ENCODE measurements at places on chromosomes 2 and 18.

DNA sequence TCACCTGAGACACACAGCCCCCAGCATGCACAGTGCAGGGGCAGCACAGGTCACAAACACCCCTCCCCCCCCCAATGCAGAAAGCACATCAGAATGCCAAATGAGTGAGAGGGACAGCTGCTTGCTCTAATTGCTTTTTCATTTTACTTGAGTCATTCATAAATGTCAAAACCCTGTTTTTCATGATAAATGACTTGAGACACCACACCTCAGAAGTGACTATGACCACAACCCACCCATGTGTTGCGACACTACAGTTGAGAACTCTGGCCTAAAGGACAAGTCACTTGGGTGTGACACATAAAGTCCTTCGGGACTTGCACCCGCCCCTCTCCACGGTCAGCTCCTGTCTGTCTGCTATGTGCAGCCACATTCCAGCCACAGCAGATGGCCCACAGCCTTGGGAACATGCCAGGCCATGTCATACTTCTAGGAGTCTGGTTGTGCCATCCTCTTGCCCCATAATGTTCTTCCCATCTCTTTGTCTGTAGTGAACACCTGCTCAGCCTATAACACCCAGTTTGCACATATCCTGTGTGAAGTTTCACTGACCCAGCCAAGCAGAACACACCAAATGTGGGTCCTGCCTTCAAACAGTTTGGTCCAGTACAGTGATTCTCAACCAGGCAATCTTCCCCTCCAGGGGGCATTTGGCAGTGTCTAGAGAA lies 30.2 kb upstream of the RIOK3 start:
- DNase-seq, result no peak

DNA sequence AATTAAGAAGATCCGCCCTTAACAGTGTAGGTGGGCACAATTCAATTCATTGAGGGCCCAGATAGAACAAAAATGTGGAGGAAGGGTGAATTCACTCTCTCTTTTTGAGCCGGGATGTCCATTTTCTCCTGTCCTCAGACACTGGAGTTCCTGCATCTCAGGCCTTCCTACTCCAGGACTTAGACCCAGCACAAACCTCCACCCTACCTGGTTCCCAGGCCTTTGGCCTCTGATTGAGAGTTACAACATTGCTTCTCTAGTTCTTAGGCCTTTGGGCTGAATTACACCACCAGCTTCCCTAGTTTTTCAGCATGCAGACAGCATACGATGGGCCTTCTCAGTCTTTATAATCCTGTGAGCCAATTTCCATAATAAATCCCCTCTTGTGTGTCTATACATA lies 87.8 kb upstream of the TMEM17 start:
- DNase-seq, result no peak

DNA sequence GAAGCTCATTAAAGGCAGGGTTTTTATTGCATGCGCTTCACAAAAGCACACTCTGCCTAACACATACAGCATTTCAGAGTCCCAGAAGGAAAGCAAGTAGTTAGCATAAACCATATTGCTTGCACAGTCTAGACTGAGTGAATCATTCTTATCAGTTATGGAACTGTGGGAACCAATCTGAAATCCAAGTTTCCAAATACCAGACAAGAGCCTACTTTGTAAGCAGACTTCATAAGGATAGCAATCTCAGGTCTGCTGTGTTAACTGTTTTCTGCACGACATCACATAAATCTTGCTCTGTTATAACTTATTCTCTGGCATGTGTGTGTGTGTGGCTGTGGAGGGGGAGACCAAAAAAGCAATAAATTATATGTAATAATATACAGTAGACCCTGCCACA lies 608.1 kb upstream of the REG3G start:
- no peak for DNase-seq

DNA sequence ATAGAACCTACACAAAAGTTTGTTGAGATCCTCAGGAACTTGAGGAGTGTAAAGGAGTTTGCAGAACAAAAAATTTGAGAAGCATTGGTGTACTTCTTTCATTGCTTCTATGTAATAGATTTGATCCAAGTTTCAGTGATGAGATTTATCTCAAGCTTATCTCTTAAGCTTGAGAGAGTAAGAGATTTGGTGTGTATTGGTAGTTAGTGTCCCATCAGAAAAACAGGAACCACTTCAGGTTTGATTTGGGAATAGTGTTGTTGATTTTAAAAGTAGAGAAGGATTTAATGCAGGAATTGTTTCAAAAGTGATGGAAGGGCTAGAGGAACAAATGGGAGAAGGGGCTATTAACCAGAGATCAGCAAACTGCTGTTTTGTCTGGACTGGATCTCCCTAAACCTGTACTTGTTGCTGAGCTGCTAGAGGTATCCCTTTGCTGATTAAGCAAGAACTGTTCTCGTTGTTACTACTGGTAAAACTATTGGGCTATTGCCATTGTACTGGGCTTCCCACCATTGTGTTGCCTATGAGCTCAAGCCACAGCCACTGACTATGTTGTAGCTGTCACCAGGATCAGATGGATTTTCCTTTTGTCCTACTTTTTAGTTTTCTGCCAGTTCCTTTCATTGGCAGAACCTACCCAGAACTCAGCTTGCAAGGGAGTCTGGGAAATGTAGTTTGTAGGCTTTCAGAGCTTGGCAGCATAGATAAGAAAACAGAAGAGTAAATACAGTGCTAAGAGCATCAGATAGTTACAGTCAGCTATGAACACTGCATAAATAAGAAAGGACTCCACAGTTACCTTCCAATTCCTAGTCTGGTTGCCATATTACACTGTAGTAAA lies 39.3 kb downstream of the RAB10 start:
- DNase-seq, result no peak

DNA sequence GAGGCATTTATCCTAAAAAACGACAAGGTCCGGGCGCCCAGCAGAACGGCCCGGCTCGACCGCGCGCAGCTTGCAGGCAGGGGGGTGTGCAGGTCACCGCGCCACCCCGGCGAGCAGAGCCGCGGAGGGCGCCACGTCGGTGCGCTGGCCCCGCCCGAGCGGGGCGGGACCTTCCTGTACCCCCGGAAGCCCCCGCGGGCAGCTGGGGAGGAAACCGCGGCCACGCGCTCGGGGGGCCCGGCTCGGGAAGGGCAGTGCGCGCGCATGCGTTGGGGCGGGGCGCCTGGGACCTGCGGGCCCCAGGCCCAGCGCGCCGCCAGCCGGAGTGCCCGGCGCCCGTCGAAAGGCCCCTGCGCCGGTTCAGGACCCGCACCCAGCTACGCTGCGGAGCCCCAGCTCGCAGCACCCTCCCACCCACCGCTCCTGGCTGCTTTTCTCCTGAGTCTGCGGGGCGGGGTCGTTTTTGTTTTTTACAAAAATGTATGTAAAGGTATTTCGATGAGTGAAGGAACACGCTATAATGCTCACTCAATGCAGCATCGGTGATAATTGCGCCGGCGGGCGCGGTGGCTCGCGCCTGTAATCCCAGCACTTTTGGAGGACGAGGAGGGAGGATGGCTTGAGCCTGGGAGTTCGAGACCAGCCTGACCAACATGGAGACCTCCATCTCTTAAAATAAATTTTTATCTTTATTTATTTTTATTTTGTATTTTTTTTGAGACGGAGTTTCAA lies 47.7 kb upstream of the POMC start:
- DNase-seq, result peak; percentile 68

DNA sequence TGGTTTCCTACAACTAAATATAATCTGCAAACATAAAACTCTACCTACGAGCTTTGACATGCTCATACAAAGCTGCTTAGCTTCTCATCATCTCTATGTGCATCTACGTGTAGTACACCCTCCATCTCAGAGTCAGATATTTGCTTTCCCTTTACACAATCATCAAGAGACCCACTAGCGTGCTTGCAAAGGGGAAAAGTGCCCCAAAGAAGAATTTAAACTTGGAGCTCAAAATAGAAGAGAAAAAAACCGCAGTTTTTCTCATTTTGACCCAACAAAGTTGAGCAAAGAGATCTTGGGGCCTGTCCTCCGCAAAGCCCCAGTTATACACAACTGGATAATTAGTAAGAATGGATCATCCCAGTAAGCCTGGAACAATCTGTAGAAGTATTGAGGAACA lies 104.1 kb downstream of the PAX3 start:
- no peak for DNase-seq

GRCh38 chr2:117086174-117086942 lies 728.1 kb upstream of the DDX18 start:
- DNase-seq, result no peak

DNA sequence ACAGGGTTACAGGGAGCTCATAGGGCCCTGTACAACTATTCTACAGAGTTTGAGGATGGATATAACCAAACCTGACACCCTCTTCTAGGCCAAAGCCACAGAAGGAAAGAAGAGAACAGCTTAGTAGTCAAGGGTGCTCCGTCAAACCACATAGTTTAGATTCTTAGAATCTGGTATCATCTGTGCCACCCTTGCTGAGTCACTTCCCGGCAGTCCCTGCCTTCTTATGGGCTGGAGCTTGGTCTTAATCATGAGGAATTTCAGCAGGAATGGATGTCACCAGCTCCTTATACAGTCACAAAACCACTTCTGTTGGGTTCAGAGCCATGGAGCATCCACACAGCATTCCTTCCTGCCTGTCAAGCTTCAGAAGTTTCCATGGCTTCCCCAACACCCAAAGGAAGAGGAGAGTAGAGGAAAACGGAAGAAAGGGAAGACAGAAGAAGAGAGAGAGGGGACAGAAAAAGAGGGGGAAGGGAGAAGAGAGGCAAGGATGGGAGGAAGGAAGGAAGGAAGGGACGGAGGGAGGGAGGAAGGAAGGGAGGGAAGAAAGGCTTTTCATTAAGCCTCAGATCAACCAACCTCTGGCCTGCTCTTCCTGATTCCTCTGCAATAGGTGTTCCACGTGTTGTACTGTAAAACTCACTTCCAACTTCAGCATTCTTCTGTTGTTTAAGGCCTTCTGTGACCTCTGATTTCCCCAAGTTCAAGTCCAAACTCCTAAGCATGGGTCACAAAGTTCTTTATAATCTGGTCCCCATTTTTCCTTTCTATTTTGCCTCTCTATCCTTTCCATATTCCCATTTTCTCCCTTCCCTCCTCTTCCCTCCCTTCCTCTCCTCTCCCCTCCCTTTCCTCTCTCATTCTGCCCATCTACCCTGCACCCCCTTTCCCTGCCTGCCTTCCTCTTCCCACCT lies 246.1 kb upstream of the TNP1 start:
- DNase-seq, result no peak

DNA sequence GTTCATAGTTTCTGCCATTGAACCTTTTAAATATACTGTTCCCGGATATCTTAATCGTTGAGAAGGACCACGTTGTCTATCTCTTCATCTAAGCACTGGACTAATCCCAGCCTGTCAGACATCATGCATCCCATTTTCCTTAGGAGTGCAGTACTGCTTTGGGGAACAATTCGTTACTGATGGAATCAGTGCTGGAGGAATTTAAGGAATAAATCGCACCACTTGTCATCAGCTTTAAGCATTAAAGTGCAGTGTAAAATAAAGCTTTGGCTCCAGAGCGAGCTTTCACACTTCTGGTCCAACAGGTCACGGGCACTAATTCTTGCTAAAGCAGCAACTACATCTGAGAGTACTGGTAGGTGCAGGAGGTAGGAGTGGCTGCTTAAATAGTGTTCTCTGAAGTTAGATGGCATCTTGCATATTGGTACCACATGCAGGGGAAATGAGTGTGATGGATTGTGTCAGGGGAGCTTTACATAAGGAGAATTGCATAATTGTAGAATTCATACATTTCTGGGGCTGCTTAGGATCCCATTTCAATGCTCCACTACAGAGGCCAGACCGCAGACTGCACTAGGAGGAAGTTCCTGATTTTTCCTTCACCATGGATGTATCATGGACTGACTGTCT lies 105.7 kb upstream of the RASGRP3 start:
- DNase-seq, result no peak

DNA sequence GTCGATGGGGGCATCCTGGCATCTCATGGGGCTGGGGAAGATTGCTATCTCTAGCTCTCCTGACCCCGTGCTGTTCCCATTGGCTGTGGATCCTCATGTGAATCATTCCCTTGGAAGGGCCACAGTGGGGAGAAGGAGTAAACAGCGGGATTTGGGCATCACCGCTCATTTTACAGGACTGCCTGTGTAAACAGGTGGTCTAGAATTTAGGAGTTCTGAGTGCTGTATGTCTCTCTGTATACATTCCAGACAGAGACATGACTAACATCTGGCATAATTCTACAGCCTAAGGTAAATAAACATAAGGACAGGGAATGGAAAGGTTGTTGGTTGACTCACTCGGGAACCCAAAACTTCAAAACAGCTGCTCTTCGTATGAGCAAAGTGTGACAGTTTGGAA lies 92.7 kb downstream of the COPS8 start:
- DNase-seq, result no peak

DNA sequence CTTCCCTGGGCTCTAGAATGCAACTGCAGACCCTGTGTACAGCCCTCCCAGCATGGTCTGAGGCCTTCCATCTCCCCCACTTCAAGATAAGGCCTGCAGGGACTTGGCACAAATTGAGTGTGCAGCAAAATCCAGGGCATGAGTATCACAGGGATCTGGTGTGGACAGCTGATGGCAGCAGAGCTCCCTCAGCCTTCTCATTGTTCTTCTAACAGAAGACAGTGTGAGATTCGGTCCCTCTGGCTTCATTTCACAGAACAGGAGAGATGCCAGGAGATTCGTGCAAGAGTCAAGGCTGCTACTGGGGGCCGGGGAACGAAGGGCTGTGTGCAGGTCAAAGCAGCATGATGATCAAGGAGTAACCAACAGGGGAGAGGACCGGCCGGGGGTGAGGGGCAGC lies 85.8 kb downstream of the UXS1 start:
- DNase-seq, result no peak

DNA sequence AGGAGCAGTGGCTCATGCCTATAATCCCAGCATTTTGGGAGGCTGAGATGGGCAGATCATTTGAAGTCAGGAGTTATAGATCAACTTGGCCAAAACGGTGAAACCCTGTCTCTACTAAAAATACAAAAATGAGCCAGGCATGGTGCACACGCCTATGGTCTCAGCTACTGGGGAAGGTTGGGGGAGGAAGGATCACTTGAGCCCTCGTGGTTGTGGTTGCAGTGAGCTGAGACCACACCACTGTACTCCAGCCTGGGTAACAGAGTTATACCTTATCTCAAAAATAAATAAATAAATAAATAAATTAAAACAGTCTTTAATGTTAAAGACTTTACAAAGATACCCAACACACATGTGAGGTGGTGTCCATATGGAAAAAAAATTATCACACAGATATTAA lies 134.0 kb downstream of the C2orf74 start:
- no peak for DNase-seq

GRCh38 chr2:195648787-195649186 lies 8.2 kb upstream of the SLC39A10 start:
- no peak for DNase-seq

DNA sequence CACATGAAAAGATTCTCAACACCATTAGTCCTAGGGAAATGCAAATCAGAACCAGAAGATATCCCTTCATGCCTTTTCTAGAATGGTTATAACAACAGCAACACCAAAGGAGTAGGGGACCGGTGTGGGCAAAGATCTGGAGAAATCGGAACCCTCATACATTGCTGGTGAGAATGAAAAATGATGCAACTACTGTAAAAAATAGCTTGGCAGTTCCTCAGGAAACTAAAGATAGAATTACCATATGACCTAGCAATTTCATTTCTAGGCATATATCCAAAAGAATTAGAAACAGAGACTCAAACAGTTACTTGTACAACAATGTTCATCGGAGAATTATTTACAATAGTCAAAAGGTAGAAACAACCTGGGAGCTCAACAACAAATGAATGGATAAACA lies 29.2 kb upstream of the CDH7 start:
- no peak for DNase-seq

GRCh38 chr2:210224591-210224940 lies 681 bp downstream of the ACADL start:
- DNase-seq, result peak; percentile 14

Measured in progenitor cell of endocrine pancreas (in vitro differentiated cells).